Stimulated activated CD4-positive, alpha-beta T cell treated with anti-CD3 and anti-CD28 coated beads, Interleukin-1b, Interleukin-23, amount 100 ng/mL, for 1 hour (primary cell): ENCODE measurements at places on chromosomes 3 and 15.

DNA sequence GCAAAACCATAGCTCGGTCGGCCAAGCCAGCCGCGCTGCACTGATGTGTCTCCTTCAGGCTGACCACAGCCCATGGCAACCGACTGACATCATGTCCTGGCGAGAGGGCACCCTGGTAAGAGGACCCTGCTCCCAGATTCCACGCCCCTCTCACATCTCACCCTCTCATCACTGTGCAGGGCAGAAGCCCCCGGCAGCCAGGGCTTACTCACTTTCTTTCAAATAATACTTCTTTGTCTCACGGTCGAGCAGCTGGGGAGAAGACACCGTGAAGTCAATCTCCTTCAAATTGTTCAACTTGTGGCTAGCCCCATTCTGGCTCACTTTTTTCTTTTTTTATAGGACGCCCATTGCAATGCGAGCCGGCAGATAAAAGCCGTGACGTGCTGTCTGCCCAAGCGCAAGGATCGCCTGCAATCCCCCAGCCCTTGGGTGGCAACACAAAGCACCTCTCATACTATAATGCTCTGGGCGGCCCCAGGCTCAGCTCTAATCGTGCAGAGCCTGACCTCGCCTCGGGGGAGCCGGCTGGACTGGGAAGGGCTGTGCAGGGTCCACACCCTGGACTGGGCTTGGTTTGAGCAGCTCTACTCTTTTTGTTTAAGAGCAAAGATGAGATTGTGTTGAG lies 33.6 kb downstream of the VGLL4 start:
- no peak for DNase-seq

GRCh38 chr3:45779746-45780735 lies 16.3 kb downstream of the SLC6A20 start:
- DNase-seq: no peak

- no peak for DNase-seq
Measured at GRCh38 chr3:94167346-94167745, 104.5 kb downstream of the NSUN3 start.

- DNase-seq: no peak
Measured at GRCh38 chr15:70479785-70480184, 283.6 kb downstream of the UACA start.

- DNase-seq: no peak
Measured at GRCh38 chr3:50390508-50391224, 31.3 kb upstream of the TMEM115 start.

GRCh38 chr15:23629234-23629805 lies 18.3 kb downstream of the MAGEL2 start:
- DNase-seq: no peak

GRCh38 chr3:191361456-191361855 lies 31.1 kb upstream of the UTS2B start:
- no peak for DNase-seq

DNA sequence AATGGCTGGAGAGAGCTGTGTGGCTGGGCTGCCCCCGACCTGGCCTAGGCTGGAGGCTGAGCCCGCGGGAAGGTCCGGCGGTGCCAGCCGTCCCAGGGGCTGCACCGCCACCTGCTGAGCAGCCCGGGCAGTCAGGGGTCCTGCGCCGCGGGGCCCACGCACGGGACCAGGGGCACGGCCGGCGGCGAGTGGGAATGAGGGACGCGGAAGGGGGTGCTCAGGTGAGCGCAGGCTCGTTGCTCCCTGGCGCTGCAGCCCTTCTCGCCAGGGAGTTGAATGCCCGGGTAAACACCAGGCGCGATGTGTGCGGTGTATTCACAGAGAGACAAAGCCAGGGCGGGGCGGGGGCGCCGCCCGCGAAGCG lies 666 bp upstream of the SEMA3F start:
- no peak for DNase-seq

DNA sequence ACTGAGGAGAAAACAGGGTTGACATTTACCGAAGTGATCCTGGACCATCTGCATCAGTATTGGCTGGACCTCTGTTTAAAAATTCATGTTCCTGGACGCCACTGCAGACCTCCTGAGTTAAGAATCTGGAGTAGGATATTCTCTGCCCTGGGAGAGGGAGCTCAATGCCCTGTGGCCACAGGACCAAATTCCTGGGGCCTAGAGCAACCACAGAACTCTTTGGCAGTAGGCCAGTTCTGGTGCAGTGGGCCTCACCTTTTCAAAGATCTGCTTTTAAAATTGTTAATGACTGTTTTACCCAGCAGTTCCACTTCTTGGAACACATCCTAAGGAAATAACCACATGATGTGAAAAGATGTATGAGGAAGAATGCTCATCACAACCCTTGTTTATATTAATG lies 133.3 kb upstream of the ADPGK start:
- no peak for DNase-seq

GRCh38 chr3:67447393-67447792 lies 207.0 kb downstream of the SUCLG2 start:
- no peak for DNase-seq

DNA sequence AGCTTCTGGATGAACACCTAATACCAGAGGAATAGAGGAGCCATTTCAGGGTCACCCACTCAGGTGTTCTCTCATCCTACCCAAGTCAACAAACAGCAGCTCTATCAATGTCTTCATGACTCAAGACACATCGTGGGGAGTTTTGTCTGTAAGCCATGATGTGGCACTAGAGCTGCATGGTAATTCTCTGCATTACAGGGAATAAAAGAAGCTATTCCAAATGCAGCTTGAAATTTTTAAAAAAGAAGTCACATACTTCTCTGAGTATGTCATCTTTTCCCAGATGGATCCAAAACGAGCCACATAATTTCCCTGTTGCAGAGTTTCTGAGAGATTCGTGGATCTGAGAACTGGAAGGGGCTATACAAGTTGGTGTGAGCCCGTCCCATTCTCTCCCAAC lies 6.1 kb upstream of the THSD4 start:
- no peak for DNase-seq
